Cardiac fibroblast (primary cell): ENCODE measurements at places on chromosomes 13 and 19.

GRCh38 chr13:35055705-35056104 lies 113.6 kb downstream of the NBEA start:
- no peak for DNase-seq

DNA sequence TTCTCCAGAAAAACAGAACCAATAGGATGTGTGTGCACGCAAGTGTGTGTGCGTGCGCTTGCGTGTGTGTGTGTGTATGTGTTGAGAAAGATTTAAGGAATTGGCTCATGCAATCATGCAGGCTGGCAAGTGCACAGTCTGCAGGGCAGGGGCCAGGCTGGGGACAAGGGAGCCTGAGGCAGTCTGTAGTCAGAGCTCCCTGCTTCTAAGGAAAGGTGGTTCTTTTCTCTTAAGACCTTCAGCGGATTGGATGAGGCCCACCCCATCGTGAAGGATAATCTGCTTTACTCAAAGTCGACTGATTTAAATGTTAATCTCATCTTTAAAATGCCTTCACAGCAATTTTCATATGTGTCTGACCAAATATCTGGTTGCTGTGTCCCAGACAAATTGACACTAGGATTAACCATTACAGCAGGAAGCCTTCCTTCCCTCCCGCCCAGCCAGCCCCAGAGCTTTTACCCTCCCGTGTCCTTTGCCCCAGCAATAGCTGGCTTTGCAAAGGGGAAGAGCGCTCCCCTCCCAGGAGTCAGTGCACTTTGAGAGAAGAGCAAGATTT lies 15.0 kb upstream of the NAXD start:
- no peak for DNase-seq

DNA sequence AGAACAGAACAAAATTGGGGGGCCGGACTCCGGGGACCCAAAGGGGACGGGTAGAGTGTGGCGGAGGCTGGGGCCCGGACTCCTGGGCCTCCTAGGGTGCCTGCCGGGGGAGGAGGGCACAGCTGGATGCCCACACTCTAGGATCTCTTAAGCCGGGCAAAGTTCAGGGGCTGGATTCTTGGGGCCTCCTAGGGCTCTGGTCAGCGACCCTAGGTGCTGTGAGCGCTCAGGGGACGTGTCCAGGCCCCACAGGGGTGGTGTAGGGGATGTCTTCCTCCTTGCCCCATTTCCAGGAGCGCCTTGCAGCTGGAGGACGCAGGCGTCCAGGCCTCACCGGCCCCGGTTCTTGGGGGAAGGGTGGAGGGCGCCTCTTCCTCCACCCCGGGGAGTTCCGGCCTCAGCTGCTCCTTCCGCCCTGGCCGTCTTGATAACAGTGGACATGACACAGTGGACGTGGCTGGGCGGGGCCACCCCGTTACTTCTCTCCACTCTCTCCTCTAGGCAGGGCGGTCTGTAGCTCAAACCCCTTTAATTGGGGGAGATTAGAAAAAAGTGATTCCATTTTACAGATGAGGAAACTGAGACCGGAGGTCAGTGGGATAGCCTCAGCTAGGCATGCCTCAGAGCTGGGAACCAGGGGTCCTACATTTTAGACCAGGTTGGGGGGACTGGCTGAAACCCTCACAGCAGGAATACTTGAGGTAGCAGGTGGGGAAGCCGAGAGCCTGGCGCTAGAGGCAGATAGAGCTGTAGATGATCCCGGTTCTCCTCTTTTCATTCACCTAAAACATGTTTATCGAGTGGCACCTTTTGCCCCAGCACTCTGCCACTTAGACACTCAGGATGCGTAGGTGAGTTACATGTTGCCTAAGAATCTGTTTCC lies 705 bp downstream of the STXBP2 start:
- peak; percentile 33 for DNase-seq

DNA sequence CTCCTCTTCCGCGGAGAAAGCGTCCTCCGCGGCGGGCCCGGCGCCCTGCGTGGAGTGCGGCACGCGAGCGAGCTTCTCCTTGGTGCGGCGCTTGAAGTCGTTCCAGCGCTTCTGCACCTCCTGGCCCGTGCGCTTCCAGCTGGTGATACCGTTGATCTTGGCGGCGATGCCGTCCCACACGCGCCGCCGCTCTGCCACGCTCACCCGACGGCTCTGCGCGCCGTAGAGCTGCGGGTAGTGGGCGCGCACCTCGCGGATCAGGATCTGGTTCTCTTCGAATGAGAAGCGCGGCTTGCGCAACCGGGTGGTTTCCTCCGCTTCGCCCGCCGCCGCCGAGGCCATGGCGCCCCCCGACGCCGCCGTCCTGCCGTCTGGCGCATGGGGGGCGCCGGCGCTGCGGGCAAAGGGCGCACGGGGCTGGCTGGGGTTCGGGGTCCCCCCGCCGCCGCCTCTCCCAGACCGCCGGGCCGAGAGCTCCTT lies 941 bp downstream of the MYPOP start:
- peak; percentile 56 for DNase-seq

DNA sequence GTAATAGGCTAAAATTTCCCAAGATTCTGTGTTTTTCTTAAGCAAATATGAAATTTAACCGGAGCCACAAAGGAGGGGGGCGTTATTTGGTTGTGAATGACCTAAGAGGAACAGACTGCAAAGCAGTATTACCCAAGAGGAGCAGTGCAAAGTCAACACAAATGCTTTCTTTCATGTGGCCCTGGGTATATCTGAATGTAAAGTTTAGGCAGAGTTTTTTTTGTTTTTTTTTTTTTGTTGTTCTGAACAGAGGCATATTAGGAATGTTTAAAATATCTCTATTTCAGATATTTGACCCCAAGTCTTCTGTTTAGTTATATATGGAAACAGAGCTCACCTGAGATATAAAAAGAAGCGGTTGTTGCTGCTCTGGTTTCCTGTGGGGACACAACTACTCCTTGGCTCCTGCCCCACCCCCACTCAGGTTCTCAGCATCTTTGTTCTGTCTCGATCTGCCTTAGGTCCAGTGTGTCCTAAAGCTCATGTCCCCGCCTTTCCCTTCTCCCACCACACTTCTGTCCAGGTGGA lies 220.7 kb downstream of the RFC3 start:
- no peak for DNase-seq

DNA sequence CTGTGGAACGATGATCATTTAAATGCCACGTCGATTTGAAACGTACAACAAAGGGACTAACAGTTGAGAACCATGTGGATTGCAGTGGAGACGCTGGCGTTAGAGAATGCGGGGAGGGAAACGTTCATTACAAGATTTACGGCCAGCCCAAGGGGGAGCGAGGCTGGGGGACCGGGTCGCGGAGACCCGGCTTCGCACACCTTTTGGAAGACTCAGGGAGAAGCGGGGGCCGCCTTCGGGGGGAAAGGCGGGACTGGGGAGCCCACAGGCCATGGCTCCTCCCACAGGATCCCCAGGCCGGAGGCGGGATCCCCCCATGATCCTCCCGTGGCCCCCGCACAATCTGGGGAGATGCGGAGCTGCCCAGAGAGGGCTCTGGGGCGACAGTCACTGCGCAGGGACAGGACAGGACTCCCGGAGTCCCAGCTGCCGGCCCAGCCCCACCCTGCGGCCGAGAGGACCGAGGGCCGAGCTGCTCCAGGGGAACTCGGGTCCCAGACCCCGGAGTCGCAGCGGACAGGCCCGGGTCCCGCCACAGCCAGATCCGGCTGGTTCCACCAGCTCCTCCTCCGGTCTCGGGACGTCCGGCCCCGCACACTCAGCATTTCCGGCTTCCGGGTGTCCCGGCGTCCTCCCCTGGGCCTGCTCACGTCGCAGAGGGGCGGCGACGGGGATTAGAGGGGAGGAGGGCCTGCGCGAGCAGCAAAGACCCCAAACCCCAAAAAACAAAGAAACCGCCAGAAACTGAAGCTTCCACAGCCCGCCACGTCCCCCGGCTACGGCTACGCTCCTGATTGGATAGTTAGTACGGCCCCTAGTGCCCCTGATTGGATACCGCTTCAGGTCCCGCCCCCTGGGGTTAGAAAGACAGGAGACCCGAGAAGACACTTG lies 21.1 kb upstream of the OR10H1 start:
- DNase-seq = peak; percentile 92

DNA sequence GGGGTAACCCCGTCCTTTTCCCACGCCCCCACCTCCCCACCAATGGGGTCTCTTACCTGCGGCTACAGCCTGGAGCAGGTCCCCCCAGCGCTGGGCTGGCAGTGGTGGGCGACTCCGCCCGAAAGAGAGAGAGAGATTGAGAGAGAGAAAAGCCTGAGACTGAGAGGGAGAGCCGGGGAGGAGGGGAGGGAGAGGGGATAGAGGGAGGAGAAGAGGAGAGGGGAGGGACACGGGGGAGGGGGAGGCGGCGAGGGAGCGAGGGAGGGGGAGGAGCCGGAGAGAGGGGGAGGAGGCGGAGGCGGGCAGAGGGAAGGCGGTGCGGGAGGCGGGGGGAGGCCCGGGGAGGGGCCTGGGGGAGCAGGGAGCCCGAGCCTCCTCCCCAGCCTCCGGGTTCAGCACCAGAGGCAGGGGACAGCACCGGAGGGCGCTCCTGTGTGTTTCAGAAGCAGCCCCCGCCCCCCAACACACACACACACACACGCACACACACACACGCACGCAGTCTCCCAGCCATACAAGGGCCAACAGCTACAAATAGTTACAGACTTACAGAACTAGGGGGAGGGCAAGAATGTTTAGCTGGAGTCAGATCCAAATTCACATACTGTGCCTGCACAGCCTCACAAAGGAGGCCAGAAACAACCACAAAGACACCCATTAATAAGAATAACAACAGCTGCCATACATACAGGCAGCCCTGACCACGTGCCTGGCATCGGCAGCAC lies at the start of gene SLC8A2:
Gene SLC8A2 (minus strand): TSS at position 161 of the 725 bp plus-strand sequence. CDS start 5,490 bp downstream, outside the sequence.
- DNase-seq = peak; percentile 85

- peak; percentile 20 for DNase-seq
These were observed 550 bp downstream of the ZNF383 start for GRCh38 chr19:37218592-37218935.

DNA sequence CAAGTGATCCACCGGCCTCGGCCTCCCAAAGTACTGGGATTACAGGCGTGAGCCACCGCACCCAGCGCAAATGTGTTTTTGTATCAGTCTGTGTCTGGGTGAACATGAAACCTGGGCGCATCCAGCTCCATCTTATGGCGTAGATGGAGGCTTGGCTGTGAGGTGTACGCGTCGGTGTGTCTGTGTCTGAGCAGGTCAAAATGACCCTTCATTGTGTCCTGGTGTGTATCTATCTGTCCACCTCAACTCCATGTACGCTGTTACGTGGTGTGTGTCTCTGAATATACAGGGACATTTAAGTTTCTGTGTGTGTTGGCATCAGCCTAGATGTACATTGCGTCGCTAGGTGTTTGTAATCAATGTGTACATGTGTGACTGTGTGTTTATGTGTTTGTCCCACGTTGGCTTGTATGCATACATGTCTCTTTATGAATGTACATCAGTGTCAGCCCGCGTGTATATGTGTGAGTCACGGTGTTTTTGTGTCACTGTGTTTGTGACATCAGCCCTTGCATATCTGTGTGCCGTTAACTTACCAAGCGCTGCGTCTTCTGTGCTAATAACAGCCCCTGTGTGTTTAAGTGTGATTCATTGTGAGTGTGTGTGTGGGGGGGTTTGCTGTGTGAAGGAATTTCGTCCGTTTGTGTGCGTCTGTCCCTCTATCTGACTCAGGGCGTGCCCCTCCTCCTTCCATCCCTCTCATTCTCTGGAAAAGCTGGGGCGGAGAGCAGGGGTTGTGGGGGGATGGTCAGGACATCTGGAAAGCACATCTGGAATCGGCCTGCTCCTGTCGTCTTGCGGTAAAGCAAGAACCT lies 6.4 kb downstream of the AXL start:
- peak; percentile 100 for DNase-seq

GRCh38 chr13:32267836-32268439 lies 47.2 kb downstream of the ZAR1L start:
- no peak for DNase-seq

DNA sequence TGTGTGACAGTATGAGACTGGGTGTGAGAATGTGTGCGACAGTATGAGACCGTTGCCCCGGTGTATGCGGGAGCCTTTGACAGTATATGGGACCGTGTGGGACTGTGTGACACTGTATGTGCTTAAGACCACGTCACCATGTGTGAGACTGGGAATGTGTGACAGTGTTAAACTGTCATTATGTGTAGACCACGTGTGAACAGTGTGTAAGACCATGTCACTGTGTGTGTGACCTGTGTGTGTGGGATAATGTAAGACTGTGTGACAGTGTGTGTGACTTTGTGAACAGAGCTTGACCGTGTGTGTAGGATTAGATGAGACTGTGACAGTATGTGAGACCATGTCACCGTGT lies 549 bp downstream of the ZNF583 start:
- no peak for DNase-seq

- no peak for DNase-seq
These were observed 3.1 kb downstream of the ZBTB7A start for GRCh38 chr19:4063369-4064148.

GRCh38 chr13:33918199-33918932 lies 100.4 kb downstream of the RFC3 start:
- DNase-seq = peak; percentile 89
